ENCODE measurements at places on chromosomes 2 and 18.

DNA sequence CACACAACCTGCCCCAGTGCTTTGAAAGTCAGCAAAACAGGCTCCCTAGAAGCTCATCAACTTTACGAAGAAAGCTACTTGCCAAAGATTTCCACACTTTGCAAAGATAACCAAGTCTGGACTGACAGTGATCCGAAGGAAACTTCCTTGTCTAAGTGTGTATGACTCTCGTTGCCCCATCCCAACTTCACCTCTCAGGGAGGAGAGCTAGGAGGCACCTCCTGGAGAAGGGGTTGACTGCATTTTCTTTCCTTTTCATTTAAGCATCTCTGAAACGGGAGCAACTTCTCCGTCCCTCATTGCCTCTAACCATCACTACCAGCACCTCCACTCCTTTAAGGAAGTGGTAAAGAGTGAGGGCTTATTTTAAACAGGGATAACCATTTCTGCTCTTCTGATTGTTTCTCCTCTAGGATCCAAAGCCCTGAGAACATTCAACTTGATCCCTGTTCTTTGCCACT, 7.0 kb downstream of the ZEB2 start:
- peaks cover 10% of the 10 kb centered on the region for H3K27me3 ChIP-seq
- DNase-seq, result no peak
- H3K27ac ChIP-seq, result no peak overlapping the region
- H3K36me3 ChIP-seq, result peaks cover 86% of the 10 kb centered on the region
- peaks cover 63% of the 10 kb centered on the region for H3K4me1 ChIP-seq

DNA sequence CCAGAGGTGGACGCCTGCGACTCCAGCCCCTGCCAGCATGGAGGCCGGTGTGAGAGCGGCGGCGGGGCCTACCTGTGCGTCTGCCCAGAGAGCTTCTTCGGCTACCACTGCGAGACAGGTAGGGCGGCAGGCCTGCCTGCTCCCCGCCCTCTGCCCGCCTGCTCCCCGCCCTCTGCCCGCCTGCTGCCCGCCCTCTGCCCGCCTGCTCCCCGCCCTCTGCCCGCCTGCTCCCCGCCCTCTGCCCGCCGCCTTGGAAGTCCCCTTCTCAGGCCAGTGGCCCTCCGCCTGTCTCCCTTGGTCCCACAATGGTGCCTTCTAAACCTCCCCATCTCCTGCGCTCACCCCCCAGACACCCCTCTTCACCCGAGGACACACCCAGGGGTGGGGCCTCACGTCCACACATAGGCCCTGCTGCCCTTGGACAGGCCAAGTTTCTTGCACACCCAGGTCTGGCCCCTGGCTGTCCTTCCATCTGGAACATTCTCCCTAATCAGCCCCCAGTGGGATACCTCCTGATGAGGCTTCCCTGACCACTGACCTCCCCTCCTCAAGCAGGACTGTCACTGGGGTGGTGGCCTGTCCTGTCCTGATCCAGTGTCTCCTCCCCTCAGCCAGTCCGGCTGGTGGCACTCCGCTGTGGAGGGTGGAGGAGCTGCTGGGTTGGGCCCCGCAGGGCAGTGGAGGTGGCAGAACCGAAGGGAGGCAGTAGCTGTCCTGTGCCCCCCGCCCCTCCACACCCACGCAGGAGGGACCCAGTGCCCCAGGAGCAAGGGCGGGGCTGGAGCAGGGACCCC, 37.9 kb downstream of the MTERF4 start:
- H3K4me1 ChIP-seq, result peaks cover 8% of the 10 kb centered on the region
- H3K27me3 ChIP-seq, result peaks cover 11% of the 10 kb centered on the region
- DNase-seq, result peak; percentile 24
- H3K27ac ChIP-seq, result no peak overlapping the region
- H3K36me3 ChIP-seq, result no peaks in the 10 kb centered on the region

GRCh38 chr2:443741-444140, 155.8 kb upstream of the ALKAL2 start:
- no peaks in the 10 kb centered on the region for H3K36me3 ChIP-seq
- no peak for DNase-seq
- no peak overlapping the region for H3K27ac ChIP-seq
- peaks cover 10% of the 10 kb centered on the region for H3K4me1 ChIP-seq
- no peaks in the 10 kb centered on the region for H3K27me3 ChIP-seq

DNA sequence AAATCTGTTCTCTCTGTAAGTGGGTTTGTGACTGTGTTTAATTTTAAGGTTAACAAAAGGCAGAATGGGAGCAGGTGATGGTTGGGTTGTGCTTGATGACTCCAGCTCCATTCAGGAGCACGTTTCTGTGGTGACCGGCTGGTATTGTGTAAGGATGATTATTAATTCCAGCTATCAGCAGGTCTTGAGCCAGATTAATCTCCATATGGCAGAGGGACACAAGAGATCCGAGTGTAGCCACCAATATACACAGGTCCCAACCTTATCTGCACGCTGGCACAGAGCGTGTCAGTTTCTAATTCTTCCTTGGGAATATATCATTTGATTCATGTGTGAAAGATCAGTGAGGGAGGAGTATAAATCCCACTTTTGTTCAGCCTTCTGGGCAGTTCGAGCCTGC, 199.0 kb upstream of the DCC start:
- DNase-seq, result no peak
- no peaks in the 10 kb centered on the region for H3K27me3 ChIP-seq
- H3K4me1 ChIP-seq, result no peaks in the 10 kb centered on the region
- no peaks in the 10 kb centered on the region for H3K36me3 ChIP-seq
- no peak overlapping the region for H3K27ac ChIP-seq
- no peak overlapping the region for H3K4me3 ChIP-seq

GRCh38 chr2:121333834-121334558, 49.0 kb upstream of the TFCP2L1 start:
- peaks cover 13% of the 10 kb centered on the region for H3K36me3 ChIP-seq

GRCh38 chr18:54269893-54270844, 852 bp downstream of the POLI start:
- peak overlapping the region; percentile 91 for H3K4me3 ChIP-seq

DNA sequence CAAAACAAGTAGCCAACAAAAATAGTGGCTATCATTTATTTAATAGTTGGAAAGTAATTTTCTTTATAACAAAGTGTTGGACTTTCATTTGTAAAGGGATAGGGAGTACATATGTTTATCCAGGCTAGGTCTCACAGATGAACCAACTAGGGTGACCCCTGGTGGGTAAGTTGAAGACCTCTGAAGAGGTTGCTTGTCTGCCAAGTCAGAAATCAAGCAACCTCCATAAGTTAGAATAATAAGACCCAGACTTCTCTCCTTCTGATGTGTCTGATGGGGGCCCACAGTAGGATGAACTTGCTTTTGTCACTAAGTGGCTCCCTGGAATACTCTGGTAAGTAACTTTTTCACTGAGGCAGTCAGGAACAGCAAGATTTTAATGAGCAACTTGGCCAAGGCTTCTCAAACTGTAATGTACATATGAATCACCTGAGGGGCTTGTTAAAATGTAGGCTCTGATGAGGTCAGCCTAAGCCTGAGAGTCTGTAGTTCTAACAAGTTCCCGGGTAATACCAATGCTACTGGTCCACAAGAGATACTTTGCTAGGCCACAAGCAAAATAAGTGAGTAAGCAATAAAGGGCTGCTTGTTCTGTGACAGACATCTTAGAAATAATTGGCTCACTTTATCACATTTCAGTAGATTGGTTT, 319.6 kb downstream of the PIK3C3 start:
- H3K4me1 ChIP-seq, result no peaks in the 10 kb centered on the region
- DNase-seq, result no peak
- H3K36me3 ChIP-seq, result no peaks in the 10 kb centered on the region
- H3K4me3 ChIP-seq, result no peak overlapping the region
- no peaks in the 10 kb centered on the region for H3K27me3 ChIP-seq

DNA sequence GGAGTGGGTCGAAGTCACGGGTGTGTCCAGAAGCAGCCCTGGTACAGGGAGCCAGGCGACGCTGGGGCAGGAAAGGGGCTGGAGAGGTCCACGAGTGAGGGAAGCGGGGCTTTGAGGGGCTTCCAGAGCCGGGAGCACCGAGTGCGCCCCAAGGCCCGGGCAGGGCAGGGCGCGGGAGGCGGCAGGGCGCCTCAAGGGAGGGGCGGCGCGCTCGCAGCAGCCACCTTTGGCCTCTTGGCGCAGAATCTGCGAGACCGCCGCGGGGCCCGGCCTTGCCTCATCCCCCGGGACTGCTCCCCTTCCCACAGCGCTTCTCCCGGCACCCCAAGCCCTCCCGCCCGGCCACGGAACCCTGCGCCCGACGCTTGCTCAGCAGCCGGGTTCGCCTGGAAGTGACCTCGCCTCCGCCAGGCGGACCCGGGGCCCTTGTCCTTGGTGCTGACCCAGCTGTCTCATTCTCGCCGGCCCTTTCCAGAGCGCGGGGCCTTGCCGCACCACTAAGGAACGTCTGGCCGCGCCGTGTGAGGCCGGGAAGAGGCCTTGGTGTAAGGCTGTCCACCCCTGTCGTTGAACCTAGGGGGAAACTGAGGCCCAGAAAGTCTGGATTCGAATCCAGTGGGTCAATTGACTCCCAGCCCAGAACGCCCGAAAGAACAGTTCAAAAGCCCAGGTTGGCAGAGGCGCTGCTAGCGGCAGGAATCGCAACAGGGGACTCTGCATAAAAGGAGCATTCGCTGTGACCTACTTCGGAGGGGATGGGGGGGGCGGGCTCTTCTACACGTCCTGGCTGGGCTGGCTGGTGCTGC, 584 bp upstream of the DNER start:
- H3K27me3 ChIP-seq, result peaks cover 85% of the 10 kb centered on the region
- no peak overlapping the region for H3K27ac ChIP-seq
- H3K36me3 ChIP-seq, result no peaks in the 10 kb centered on the region
- H3K4me1 ChIP-seq, result peaks cover 11% of the 10 kb centered on the region
- peak; percentile 7 for DNase-seq

GRCh38 chr18:48672671-48673340, 134.0 kb downstream of the CTIF start:
- no peak overlapping the region for H3K27ac ChIP-seq
- no peak for DNase-seq
- no peaks in the 10 kb centered on the region for H3K36me3 ChIP-seq
- H3K4me3 ChIP-seq, result no peak overlapping the region
- no peaks in the 10 kb centered on the region for H3K27me3 ChIP-seq

GRCh38 chr2:97645112-97645694, 659 bp upstream of the COX5B start:
- H3K4me3 ChIP-seq, result peak overlapping the region; percentile 91
- H3K27me3 ChIP-seq, result peaks cover under 1% of the 10 kb centered on the region
- peaks cover 37% of the 10 kb centered on the region for H3K36me3 ChIP-seq
- peak overlapping the region; percentile 90 for H3K27ac ChIP-seq

GRCh38 chr2:23053601-23054000, 331.4 kb upstream of the KLHL29 start:
- no peaks in the 10 kb centered on the region for H3K4me1 ChIP-seq
- H3K36me3 ChIP-seq, result peaks cover 3% of the 10 kb centered on the region
- H3K4me3 ChIP-seq, result no peak overlapping the region

GRCh38 chr2:169478339-169478738, 955 bp upstream of the BBS5 start:
- DNase-seq, result no peak
- no peaks in the 10 kb centered on the region for H3K27me3 ChIP-seq
- peaks cover 6% of the 10 kb centered on the region for H3K36me3 ChIP-seq
- H3K4me3 ChIP-seq, result peak overlapping the region; percentile 87

DNA sequence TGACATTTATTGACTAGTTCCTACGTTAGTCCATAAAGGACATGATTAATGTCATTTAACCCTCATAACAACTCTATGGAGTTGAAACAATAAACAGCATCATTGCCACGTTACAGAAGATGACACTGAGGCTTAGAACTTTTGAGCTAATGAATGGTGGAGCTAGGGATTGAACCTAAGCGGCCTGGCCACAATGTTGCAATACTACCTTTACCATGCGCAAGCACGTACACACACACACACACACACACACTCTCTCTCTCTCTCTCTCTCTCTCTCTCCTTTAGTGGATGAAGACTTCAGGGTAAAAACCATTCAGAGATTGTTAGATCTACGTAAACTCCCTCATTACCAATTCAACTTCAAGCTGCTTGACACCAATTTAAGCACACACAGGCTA, 875 bp upstream of the MAP3K19 start:
- H3K27ac ChIP-seq, result no peak overlapping the region
- no peak for DNase-seq
- peaks cover 2% of the 10 kb centered on the region for H3K4me1 ChIP-seq
- H3K36me3 ChIP-seq, result peaks cover 21% of the 10 kb centered on the region

DNA sequence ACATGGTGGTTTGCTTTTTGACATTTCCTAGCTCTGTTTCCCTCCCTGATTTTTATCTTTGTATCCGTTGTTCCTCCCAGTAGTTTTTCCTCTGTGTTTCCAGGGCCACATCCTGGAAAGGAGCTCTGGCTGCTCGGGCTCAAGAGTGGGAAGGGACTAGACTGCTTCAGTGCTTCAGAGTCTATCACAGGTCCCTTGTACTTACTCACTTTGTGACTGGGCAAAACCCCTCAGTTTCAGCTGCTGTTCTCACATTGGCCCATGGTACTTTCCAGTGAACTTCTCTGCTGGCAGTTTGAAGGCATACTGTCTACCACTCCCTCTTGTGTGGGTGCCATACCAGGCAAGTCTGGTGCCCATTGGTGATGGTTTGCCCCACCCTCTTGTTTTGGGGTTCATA, 7.5 kb upstream of the STAMBP start:
- H3K27me3 ChIP-seq, result no peaks in the 10 kb centered on the region
- DNase-seq, result no peak
- no peak overlapping the region for H3K4me3 ChIP-seq
- H3K4me1 ChIP-seq, result no peaks in the 10 kb centered on the region

- no peaks in the 10 kb centered on the region for H3K36me3 ChIP-seq
- DNase-seq, result no peak
- no peak overlapping the region for H3K4me3 ChIP-seq
These were observed 11.1 kb downstream of the OBSL1 start for GRCh38 chr2:219560037-219560892.

- H3K4me3 ChIP-seq, result no peak overlapping the region
- H3K27ac ChIP-seq, result no peak overlapping the region
- H3K4me1 ChIP-seq, result peaks cover 4% of the 10 kb centered on the region
These were observed 27.3 kb upstream of the ITGB6 start for GRCh38 chr2:160227293-160227915.

DNA sequence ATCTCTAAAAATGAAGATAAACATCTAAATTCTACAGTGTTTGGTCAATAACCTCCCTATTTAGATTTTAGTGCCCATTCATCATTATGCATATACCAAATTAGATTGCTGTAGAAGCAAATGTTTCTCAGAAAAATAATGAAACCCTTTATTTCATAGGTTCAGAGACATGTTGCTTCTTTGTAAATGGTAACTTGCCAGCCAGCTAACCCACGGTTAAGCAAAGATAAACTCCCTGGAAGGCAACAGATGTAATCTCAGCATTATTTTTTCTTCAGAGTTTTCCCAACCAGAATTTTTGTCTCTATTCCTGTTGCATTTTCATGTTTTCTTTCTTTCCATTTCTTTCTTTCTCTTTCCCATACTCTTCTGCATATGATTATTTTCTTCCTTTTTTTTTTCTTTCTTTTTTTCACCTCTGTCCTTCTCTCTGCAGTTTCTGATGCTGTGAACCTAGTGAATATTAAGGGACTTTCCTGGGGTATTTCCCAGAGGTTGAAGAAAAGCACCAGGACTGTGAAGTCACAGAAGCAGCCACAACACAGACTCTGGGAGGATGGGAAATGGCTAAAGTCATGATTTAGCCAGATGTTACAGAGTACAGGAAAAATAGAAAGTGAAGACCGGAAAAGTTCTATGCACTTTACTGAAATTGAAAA, 50.0 kb upstream of the DSG1 start:
- H3K36me3 ChIP-seq, result no peaks in the 10 kb centered on the region
- no peak overlapping the region for H3K4me3 ChIP-seq
- no peak for DNase-seq
- no peak overlapping the region for H3K27ac ChIP-seq
